ENCODE measurements at places on chromosomes 13 and 19. TPM values are rescaled to one million over a fixed set of nuclear protein-coding genes. Genes with fewer than 3 reads are reported as not detected.

Gene SYNGR4
- not detected for total RNA-seq

GRCh38 chr19:964761-965694 lies 19.1 kb upstream of the WDR18 start:
- DNase-seq, result peak; percentile 48

Gene UQCR11
- total RNA-seq, result 60.0 TPM

DNA sequence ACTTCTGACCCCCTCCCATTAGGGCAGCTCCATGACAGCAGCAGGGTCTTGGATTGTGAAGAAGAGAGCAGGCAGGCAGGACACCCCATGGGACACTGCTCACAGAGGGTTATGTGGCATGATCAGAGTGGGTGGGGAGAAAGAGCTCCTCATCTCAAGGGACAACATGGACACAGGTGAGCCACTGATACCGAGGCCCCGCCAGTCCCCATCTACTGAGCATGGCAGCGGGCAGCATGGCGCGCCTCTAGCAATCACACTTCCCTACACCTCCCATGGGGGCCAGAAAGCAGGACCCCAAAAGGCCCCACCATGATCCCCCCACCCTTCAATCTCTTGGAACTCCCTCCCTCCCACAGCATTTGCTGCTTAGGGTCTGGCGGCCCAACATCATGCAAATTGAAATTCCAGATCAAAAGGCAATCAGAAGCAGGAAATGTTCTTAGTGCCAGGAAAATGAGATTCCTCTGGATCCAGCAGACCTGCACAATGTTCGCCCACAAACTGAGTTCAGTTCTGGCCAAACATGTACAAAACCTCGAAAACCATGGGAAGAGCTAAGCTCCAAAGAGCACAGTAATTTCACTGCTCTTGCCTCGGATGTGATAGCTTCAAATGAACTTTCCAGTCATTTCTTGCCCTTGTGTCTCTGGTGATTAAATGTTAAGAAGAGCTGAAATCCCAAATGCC lies 14.8 kb downstream of the DOCK9 start:
- no peak for DNase-seq

Gene GARIN5A
- total RNA-seq, result 0.23 TPM

Gene ITPKC
- 9.2 TPM for total RNA-seq

Gene MPND
- total RNA-seq, result 1.2 TPM

GRCh38 chr13:83162493-83162892 lies 719.8 kb downstream of the SLITRK1 start:
- no peak for DNase-seq

Gene ZNF765
- total RNA-seq, result 11.3 TPM

Gene NAPSA
- not detected for total RNA-seq

Gene ZNF614
- 9.7 TPM for total RNA-seq

DNA sequence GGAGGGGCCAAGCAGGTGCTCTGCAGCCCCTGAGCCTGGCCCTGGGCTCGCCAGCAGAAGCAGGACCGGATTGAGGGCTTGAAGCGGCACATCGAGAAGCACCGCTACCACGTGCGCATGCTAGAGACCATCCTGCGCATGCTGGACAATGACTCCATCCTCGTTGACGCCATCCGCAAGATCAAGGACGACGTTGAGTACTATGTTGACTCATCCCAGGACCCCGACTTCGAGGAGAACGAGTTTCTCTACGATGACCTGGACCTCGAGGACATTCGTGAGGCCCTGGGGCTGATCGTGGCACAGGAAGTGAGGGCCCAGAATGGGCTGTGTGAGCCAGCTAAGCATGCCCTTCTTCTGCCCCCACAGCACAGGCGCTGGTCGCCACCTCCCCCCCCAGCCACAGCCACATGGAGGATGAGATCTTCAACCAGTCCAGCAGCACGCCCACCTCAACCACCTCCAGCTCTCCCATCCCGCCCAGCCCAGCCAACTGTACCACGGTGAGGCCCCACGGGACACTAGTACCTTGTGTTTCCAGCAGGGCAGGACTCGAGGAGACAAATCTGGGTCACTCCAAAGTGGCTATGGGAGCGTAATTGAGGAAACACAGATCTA lies 8.1 kb downstream of the CNOT3 start:
- no peak for DNase-seq

- no peak for DNase-seq
These were observed 61.3 kb downstream of the CELF5 start for GRCh38 chr19:3285647-3286176.

Gene KIR2DL1
- total RNA-seq, result not detected

Data from LHCN-M2 (cell line).